NCI-H510A (cell line): ENCODE measurements at places on chromosomes 12 and 14.

- no peak for DNase-seq
Measured at GRCh38 chr14:81385419-81385818, 14.7 kb downstream of the STON2 start.

- no peak for DNase-seq
Measured at GRCh38 chr12:104248444-104248843, 32.9 kb downstream of the TXNRD1 start.

- DNase-seq: no peak
Measured at GRCh38 chr14:38999949-39000348, 103.1 kb downstream of the SEC23A start.

DNA sequence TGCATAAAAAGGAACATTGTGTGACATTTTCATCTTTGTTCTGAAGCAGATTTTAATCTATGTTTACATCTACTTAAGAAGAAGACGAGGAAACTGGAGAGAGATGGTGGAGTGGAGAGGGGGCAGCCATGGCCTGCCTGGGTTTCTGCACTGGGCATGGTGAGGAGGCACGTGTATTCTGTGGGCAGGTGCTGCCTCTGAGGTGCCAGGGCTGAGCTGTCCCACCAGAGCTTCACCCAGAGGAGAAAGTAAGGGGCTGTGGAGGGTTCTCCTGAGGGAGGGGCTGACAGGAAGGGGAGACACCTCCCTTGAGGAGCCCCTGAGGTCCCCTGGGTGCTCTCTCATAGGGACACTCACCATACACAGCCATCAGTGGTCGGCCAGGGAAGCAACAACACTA is 372.4 kb upstream of the OR4E1 start:
- no peak for DNase-seq

DNA sequence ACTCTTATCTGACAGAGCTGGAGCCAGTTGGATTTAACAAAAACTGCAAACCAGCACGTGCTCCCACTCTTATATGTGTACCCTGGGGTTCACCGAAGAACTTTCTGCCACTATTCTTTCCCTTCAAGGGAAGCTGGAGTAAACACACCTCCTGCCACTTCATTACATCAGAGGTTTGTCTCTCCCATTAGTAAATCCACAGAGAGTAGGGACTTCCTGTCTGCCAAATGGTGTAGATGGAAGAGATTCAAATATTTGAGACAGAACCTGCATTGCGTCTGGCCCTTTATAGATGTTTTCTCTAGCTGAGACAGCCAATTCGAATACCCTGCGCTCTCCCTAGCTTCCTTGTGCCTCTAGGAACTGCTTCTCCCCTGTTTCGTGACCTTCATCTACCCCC is 29.1 kb upstream of the AEBP2 start:
- DNase-seq: no peak

DNA sequence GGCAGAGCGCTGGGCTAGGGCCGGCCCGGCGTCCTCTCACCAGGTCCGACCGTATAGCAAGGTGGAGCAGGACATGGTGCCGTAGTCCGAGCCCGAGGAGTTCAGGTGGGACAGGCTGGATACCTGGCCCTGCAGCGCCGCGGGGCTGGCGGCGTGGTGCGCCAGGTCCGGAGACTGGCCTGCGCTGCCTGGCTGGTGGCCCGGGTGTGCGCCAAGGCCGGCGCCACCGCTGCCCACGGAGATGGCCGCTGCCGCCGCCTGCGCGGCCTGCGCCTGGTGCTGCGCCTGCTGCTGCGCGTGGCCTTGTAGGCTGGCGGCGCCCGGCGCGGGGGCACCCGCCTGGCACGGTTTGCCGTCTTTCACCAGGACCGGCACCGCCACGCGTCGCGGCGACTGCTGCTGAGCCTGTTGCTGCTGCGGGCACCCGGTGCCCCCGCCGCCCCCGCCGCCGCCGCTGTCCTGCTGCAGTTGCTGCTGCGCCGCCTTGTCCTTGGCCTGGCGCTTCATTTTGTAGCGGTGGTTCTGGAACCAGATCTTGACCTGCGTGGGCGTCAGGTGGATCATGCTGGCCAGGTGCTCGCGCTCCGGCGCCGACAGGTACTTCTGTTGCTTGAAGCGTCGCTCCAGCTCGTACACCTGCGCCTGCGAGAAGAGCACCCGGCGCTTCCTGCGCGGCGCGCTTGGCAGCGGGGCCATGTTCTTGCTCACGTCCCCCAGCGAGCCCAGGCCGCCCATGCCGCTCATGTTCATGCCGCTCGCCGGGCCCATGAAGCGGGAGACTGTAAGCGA is 2.6 kb downstream of the NKX2-1 start:
- no peak for DNase-seq

DNA sequence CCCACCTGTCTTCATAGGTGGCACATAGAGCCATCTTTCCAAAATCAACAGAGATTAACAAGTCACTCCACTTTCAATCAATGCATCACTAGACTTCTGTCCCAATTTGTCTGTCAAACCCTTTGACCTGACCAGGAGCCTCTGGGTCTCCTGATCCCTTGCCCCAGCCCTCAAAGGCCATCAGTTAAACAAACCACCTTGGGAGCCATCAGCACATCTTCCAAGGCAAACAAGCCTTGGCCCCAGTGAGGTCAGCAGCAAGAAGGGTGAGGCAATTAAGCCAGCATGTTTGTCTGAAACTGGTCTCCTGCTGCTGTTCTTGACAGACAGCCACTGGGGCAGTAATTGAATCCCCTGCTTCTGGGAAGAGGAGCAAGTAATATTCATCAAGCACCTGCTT is 742.8 kb upstream of the TBX3 start:
- DNase-seq: no peak

DNA sequence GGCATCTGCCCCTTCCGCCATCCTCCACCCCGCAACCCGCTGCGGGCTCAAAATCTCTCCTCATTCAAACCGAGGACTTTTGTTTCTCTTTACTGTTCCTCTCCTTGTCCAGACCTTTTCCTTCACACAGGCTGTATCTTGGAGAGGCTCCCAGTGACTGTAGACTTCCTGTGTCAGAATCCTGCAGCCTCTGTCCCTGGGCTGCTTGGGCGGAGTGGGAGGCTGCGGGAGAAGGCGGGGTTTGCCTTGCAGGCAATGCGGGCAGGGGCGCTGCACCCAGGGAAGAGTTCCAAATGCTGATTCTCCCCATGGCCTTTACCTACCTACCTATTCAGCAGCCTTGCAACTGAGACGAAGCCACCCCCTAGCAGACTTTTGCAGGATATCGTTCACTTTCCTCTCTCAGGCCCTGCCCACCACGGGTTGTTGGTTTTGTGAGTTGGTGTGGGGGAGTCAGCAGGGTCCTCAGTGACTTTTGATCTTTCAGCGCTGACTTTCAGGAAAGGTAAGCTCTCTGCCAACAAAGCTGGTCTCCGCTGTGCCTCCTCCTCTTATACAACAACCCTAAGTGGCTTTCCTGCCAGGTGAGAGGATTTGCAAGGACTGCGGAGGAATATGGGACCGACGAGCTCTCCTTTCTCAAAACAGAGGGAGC is 79.0 kb upstream of the KCNA1 start:
- DNase-seq: no peak

DNA sequence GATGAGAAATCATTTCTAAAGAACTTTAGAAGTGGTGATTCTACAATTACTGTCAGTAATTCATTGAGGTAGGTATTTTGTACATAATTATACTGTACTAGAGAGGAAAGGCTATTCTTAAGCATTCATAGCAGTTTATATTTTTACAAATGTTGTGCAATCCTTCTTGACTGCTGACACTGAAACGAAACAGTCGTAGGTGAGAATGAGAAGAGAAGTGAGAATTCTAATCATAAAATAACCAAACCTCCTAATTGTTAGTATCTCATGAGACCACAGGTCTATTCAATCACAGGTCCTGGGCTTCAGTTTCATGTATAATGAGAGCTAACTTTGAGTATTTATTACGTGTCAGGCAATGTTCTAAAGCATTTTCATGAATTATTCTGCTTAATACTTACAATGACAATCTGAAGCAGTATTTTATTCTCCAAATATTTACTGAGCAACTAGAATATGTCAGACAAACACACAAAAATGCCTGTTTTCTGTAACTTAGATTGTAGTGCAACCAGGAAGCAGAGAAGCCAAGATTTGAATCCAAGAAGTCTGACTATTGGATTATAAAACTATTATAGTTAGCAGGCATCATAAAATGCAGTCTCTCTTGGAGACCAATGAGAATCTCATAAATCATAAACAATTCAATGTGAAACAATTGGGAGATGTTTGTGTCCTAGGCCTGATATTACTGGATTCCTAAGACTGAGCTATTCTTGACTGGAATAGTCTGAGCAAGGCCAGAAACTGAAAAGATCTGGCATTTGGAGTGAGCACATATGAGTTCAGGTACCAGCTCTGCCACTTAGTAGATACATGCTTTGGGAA is 24.3 kb downstream of the RERG start:
- no peak for DNase-seq

GRCh38 chr12:101792046-101792931 is 38.5 kb downstream of the GNPTAB start:
- no peak for DNase-seq

DNA sequence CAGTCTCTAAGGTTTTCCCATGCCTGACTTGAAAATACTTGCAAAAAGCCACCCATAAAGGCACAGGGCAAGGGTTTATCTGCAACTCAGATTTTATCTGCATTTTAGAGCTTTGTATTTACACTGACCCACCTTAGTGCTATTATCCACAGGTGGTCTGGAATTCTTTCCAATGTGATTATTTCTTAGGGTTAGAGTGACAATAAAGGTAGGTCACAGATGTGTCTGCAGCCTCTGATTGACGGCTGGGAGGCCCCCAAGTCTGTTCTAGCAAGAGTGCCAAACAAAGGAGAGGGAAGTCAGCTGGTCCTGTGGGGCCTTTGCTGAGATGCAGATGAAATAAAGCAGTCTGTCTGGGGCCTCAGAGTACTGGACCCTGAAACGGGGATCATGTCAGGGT is 64.0 kb downstream of the FRMD6 start:
- DNase-seq: no peak

DNA sequence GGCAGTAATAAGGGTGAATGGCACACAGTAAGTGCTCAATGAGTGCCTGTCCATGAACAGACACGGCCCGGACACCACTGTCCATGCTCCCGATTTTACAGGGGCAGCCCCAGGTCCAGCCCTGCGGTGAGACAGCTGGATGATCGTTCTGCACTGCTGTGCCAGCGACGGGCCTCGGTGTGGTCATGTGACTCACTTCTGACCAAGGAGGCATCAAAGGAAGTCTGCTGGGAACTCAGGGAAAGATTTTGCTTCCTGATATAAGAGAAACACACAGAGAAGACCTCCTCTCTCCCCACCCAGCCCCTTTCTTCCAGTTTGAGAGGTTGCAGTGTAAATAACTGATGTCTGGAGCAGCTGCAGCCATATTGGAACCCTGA is 126.6 kb downstream of the SCARB1 start:
- DNase-seq: no peak

DNA sequence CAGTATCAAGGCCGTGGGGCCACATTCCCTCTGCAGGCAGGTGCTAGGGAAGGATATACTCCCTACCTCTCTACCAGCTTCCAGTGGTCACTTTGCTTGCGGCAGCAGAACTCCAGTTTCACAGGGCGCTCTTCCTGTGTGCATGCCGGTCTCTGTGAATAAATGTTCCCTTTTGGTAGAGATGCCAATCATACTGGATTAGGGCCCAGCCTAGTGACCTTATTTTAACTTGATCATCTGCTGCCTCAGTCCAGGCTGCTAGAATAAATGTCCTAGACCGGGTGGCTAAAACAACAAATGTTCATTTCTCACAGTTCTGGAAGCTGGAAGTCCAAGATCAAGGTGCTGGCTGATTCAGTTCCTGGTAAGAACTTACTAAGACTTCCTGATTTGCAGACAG is 198.8 kb upstream of the TMEM132C start:
- no peak for DNase-seq

GRCh38 chr14:64208981-64209380 is 85.2 kb downstream of the ESR2 start:
- no peak for DNase-seq

GRCh38 chr12:57148469-57149244 is 1.2 kb upstream of the LRP1-AS start:
- no peak for DNase-seq

DNA sequence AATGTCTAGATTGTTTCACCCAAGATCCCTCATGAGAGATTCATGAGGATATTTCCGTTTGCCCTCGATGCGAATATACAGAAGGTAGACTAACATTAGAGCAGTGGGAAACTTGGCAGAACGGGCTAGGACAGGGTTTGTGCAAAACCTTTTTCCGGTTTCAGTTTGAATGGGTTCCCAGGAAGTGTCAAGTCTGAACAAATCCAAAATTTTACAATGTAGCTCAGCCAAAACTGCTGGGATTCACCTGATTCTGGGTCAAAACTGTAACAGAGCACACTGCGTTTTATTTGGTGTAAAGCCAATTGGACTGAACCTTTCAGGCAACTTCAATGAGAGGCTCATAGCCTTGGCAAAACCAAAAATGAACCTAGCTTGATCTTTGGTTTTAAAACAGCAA is 337.8 kb upstream of the DIO2 start:
- no peak for DNase-seq

DNA sequence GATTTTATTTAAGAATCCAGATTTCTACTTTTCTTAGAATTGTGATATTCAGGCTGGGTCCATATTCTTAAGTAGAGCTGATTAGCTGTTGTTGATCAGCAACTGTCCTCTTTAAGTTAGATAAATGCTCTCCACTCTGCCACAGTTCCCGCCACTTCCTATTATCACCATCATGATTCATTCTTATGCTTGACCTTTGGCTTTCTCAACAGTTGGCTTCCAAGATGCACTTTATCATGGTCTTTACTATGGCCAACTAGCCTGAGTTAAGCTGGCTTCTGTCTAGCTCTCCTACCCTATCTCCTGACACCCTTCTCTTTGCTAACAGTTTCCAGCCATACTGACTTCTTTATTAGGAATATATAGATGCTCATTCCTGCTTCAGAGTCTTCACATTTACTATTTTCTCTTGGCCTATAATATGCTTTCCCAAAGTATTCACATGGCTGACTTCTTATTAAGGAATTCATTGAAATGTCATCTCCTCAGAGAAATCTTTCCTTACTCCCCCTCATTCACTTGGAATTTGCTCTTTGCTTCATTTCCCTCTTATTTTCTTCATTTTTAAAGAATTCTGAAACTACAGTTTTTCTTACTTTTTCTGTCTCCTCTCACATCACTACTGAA is 149.0 kb upstream of the IGF1 start:
- DNase-seq: no peak

DNA sequence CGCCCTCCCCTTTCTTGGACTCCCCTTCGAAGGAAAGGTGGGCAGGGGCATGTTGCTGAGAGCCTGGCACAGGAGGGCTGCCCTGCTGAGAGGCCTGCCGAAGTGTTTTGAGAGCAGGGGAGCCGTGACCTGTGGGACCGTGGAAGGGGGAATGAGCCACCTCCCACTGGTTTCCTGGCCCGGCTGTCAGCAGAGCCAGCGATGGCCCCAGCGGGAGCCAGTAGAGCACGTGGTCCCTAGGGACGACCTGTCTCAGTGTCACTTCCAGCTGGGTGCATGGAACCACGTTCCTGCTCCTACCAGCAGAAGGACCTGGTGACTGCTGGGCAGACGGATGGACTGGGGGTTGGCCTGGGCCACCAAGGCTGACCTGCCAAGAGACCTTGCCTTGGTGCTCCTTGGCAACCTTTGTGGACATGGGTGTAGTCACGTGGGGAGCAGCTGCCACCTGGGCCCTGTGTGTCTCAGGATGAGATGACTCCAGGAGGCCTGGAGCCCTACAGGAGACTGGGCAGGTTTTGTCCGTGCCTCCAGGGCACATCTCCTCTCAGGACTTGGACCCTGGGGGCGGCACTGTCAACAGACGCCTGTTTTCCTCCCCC is 34.6 kb downstream of the BEGAIN start:
- DNase-seq: no peak

GRCh38 chr12:24463375-24463774 is 485.5 kb downstream of the BCAT1 start:
- no peak for DNase-seq

GRCh38 chr12:4909734-4910501 is at the start of gene KCNA1:
Gene KCNA1 (plus strand): TSS chr12:4909905. CDS start chr12:4911379, 1,474 bp downstream.
- DNase-seq: no peak
